ENCODE measurements at places on chromosomes 4 and X.

GRCh38 chr4:108166441-108167315, 2.1 kb downstream of the LEF1 start:
- no peak for DNase-seq

- DNase-seq: no peak
These were observed 1.2 kb upstream of the PDZD4 start for GRCh38 chrX:153831429-153832150.

DNA sequence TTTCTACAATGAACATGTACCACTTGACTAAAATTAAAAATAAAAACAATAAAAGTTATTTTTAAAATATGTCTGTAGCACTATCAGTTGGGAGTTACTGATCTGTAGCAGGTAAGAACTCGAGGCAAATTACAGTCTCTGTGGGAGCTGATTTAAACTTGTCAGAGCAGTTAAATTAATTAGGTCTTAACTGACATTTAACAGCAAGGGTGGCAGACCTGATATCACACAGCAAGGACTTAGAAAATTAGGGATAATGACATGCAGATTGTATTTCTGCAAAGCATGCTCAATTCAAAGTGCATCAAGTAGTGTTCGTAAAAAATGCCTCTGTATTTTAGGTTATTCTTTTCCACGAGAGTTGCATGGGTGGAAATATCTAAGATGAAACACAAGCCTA, 208.9 kb downstream of the SPATA18 start:
- DNase-seq: no peak

DNA sequence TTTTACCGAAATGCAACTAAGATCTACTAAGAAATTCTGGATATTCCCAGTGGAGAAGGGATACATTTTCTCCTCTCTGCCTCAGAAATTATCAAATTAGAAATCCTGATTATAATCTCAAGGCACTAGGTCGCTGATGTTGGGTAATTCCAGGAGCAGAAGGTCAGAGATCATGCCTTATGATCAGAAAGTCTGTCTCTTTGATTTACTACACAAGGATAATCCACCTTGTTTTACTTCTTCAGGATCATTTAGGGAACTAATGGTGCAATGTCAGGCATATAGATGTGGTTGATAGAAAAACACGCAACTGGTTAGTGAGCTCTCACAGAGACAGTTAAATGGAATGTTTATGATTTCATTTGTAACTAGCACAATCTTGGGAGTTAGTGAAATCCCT, 1069.7 kb downstream of the STIM2 start:
- no peak for DNase-seq

DNA sequence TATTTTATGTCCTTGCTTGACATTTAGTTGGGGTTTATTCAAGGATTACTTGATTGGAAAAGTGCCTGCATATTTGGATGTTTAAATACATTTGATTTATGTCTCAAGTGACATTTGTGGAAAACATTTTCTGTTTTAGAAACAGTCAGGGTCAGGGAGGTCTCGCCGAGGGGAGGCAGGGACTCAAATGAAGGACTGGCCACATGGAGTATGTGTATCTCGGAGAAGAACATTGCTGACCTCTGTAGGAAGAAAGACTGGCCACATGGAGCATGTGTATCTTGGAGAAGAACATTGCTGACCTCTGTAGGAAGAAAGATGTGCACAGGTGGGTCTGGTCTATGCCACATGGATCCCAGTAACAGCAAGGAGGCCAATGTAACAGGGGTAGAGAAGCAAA, 233.6 kb downstream of the TRIML1 start:
- peak; percentile 13 for DNase-seq

- DNase-seq: no peak
These were observed 1849.7 kb downstream of the PCDH7 start for GRCh38 chr4:32569861-32570260.

GRCh38 chrX:8278557-8278956, 107.5 kb upstream of the VCX2 start:
- no peak for DNase-seq

- no peak for DNase-seq
These were observed 44.7 kb downstream of the SPATA4 start for GRCh38 chr4:176150704-176151103.

DNA sequence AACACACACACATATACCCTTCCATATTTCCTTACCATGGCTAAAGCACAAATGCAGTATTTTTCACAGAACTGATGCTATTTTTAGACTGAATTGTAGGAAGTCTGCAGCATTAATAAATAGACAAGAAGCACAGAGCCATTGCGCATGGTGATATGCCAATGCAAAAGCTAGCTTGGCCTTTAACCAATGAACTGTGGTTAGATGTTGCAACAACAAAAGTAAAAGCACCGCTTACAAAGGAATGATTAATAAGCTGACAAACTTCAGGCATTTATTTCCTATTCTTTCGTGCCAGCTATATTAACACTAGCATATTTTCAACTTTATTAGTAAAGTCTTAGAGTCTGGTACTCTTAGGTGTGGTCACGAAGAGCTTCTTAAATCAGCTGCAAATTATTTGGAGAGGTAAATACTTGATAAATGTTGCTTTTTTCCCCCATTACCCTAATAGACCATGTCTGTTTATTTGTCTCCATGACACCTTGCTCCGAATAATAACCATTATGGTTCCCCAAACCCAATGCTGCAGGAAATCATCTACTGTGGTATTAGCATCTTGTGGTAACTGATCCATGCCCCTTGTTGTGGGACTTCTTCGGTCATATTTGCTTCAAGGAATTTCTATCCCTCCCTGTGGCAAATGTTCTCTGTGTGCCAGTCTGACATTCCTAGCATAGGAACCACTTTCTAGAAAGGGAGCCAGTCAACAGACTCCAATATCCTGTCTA, 306.1 kb upstream of the TAPT1 start:
- DNase-seq: no peak

DNA sequence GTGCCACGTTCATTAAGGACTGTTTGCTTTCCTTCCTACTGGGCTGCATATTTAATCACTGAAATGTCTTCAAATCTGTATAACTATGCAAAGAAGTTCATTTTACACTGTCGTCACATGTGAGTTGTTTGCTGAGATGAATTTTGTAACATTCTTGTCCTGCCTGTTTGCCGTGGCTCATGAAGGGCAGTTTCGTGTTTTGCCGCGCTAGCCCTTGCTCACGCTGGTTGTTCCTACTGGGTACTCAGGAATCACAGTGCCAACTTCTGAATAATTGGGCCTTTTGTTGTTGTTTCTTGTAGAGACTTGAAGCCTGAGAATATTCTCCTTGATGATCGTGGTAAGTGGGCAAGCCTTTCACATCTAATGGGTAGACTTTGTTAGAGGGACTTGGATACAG, 52.2 kb downstream of the HTT-AS start:
- no peak for DNase-seq

GRCh38 chr4:37858872-37859271, 32.0 kb upstream of the TBC1D1 start:
- no peak for DNase-seq

DNA sequence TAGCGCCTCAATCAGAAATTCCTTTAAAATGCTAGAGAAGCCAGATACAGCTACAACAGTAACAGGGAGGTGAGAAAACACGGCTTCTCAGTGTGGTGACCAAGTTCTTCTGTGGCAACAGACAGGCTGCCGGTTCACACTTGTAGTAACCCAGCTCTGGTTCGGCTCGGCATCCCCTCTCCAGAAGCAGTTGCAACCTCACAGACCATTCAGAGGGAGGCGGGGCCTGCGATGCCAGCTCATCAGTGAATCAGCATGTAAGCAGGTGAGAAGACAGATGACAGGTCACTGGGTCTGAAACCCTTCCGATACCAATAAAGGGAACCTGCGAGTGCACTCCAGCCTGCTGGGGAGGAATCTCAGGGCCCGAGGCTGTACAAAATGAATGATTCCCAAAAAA, 251.0 kb downstream of the KCNIP4 start:
- no peak for DNase-seq

GRCh38 chrX:53642337-53642736, 44.2 kb downstream of the HUWE1 start:
- DNase-seq: no peak

DNA sequence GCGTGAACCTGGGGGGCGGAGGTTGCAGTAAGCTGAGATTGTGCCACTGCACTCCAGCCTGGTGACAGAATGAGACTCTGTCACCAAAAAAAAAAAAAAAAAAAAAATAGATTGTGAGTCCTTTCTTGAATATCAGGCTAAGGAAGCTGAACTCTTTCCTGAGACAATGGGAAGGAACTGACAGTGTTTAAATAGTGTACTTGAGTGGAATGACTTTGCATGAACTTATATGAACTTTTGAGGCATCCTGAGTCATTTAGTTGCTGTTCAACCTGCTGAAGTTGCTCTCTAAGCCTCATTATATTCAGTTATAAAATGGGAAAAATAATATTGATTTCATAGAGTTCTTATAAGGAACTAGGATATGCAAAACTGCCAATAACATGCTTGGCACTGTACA, 79.3 kb upstream of the LIMCH1 start:
- no peak for DNase-seq
